ENCODE measurements at places on chromosomes 3 and 15.

DNA sequence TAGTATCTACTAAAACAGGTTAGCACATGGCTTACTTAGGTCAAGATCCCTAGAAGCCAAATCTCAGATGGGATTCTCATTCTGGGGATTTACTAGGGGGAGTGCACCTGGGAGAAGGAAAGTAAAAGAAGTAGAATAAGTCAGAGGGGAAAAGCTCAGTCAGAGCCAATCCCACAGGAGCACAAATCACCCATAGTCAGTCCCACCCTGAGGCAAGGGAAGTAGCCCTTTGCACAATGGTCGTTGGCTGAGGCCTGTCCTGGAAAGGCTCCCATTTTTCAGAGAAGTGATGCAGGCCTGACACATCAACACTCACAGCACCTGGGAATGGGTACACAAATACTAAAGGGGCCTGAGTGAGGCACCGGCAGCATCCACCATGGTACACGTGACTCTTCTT is 39.8 kb downstream of the SST start:
- DNase-seq = no peak

- no peak for DNase-seq
Measured at GRCh38 chr3:49462222-49462621, 7.8 kb upstream of the DAG1 start.

- DNase-seq = no peak
Measured at GRCh38 chr3:190826018-190826417, 36.5 kb downstream of the GMNC start.

GRCh38 chr15:52796753-52797520 is 6.8 kb upstream of the ONECUT1 start:
- no peak for DNase-seq

GRCh38 chr15:89531796-89532537 is 35.6 kb upstream of the RHCG start:
- no peak for DNase-seq

DNA sequence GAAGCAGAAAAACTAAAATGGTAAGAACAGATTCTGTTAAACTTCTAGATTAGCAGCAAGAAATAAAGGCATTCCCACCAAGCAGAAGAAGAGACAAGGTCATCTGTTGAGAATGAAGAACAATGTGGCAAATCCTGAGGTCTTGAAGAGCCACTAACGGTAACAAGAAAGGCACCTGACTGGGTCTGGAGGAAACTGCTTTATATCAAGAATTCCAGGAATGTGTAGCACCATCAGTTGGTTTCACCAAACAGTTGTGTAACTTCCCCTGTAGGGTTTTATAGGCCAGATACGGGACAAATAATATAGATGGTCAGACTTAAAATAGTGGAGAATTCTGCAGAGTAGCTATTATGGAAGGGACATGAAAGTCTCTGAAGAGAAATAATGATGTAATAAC is 57.3 kb downstream of the ACAP2 start:
- DNase-seq = no peak

DNA sequence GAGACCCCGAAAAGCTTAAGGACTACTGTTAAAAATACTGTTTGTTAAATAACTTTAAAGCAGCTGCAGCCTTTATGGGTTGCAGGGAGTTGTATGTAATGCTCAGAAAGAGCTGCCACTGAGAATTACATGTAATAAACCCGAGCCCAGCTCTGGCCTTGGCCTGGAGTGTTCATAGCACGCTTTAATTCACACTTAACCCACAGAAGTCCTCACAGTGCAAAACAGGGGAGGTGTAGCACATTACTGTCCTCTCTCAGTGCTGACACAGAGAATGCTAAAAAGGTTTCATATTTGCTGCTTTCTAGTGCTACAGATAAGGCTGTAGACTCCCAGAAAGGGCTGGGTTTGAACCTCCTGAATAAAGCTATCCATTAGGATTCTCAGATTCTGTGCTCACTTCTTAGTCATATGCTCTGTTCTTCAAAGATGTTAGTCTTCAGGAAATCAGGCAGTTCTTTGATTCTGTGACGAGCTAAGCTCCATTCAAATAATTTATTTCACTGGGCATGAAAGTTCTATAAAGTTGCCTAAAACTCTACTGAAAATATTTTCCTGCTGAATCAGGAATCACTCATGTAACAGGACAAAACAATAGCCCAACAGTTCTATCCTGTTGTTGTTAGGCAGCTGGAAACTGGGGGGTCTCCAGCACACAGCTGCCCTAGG is 108.0 kb downstream of the SENP2 start:
- no peak for DNase-seq

DNA sequence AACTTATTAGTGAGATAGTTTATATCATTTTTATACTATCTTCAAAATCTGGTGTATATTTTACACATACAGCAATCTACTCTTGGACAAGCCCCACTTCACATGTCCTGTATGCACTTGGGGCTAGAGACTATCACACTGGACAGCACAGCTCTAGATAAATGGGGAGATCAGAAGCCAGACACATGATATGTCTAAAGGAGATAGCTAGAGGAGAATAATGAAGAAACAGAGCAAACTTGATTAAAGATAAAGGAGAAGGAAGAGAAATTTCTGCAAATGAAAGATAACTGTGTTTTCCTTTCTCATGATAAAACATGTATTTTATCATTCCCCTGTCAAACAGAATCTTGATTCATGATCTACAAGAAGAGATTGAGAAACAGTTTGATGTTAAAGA is 13.0 kb downstream of the CPA3 start:
- DNase-seq = no peak

GRCh38 chr15:72890043-72890442 is 106.5 kb upstream of the ADPGK start:
- DNase-seq = no peak

DNA sequence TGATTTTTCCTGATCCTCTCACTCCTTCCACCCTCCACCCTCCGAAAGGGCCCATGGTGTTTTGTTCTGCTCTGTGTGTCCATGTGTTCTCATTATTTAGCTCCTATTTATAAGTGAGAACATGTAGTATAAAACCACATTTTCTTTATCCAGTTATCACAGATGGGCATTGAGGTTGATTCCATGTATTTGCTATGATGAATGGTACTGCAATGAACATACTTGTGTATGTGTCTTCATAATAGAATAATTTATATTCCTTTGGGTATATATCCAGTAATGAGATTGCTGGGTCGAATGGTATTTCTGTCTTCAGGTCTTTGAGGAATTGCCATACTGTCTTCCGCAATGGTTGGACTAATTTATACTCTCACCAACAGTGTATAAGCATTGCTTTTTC is 126.0 kb downstream of the IMPG2 start:
- no peak for DNase-seq

- DNase-seq = no peak
Measured at GRCh38 chr15:68414591-68414990, 17.4 kb downstream of the ITGA11 start.

DNA sequence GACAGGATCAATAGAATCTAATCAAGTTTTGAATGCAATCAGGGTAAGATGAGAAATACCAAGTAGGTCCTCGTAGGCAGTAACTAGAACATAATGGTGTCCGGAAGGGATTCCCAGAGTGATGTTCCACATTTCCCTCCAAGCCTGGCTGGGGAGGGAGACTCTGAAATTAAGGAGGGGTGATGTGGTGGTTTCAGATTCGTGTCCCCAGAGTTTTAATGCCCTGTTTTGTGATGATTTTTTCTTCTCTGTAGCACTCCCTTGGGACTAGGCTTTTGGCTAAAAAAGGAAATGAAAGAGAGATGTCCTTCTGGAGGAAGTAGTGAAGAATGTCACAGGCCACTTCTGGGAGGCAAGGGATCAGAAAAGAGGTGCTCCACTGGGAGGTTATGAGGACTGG is 108.3 kb upstream of the CACNA2D3 start:
- DNase-seq = no peak

DNA sequence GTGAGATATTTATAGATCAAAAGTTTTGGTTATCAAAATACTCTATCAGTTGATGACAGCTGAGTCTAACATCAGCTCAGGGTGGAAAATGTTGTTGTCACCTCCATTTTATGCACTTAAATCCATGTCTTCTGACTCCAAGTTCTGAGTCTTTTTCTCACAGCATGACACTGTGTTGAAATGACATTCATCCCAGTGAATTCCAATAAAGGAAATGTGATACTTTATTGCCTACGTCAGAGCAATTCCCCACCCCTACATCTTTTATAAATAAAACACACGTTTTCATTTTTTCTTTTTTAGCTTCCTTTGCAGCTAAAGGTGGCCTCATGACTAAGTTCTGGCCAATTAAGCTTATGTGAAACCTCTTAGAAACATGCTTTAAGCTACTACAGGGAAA is 10.7 kb downstream of the DRD3 start:
- no peak for DNase-seq

DNA sequence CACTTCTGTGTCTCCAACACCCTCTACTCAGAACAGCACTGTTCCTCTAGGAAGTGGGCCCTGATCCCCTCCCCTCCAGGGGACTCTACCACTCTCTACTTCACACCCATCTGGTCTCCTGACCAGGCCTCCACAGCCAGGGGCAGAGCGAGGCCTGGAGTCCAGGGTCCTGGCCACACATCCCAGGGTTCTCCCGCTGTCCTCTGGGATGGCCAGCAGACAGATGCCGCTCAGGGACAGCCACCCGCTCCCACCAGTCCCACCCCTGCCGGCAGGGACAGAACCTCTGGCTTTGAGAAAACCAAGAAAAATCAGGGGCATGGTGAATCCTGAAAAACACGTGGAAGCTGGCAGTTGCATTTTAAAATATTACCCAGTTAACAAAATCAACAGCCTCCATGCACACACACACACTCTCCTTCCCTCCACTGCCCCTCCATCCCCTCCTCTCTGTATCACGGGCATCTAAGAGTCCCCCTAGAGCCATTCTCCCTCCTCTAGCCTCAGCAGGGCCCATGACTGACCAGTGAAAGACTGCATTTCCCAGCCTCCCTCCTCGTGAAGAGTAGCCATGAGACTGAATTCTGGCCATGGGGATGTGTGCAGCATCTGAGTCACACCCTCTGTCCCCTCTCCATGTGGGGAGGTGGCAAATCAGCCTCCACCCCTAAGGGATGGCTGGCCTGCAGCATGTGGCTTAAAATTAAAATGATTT is 32.1 kb upstream of the IQSEC1 start:
- no peak for DNase-seq

GRCh38 chr3:74403307-74403706 is 211.2 kb downstream of the CNTN3 start:
- no peak for DNase-seq

DNA sequence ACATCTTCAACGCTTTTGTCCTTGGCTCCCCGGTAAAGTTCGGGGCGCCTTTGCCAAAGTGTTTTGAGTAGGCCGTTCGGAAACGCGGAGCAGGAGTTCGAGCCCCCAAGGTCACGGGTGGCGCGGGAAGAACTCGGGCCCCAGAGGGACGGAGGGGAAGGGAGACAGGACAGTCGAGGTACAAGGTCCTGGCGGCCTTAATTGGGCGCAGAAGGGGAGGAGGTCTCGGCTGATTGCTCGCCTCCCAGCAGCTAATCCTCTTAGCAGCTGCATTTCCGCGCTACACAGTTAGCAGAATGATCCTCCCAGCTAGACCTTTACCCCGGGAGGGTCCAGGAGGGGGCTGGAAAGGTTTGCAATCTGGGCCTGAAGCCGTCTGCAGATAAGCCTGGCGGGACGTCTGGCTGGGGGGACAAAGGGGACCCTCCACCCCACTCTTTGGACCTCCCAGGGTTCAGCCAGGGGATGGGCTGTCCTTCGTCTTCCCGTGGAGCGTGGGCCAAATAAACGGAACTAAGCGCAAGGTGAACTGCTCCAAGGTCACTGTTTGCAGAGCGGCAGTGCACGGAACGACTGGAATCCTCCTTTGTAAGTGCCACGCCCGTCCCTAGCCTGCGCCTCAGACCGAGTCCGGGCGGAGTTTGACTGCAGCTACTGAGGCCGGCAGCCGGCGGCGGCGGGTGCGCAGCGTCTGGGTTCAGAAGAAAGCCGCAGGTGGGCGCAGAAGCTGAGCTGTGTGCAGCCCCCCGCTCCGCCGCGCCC is 7.2 kb downstream of the EOMES start:
- no peak for DNase-seq

DNA sequence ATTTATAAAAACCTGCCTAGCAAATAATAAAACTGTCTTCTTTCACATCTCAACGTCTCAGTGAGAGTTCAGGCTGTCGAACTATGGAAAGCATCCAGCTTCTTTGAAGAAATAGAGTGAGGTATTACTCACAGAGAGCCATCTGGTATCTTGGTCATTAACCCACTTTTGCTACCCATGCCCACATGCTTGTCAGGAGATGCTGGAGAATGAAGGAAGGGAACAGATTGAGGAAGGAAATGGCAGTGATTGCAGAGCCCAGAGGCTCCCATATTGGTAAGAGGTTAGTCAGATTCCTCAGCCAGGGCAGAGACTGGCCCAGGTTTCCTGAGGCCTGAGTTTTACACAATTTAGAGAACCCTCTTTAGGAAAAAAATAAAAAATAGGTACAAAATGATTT is 119.1 kb downstream of the B3GALNT1 start:
- DNase-seq = no peak

- no peak for DNase-seq
Measured at GRCh38 chr3:174035328-174035886, 637.9 kb downstream of the NLGN1 start.

GRCh38 chr15:23694592-23694991 is 7.5 kb upstream of the NDN start:
- no peak for DNase-seq

GRCh38 chr3:9080163-9080562 is 116.9 kb upstream of the RAD18 start:
- DNase-seq = no peak

- no peak for DNase-seq
Measured at GRCh38 chr15:41836713-41837454, 1.8 kb upstream of the PLA2G4B start.

DNA sequence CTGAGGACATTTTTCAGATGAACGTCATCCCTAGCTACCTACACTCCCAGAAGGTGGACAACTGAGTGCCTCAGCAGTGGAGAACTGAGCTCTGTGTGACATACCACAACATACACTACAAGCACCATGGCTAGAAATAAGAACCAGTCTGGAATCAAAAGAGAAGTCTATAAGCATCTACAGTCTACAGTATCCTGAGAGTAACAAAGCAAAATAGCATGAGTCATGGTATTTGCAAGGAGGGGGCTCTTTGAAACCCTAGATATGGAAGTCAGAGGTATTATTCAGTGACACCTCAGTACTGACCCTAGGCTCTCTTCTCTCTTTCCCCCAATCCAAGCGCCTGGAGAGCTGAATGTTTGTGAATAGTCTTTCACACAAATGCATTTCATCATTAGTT is 87.5 kb downstream of the TNIK start:
- DNase-seq = no peak

- no peak for DNase-seq
Measured at GRCh38 chr3:106826791-106827311, 550.4 kb upstream of the CCDC54 start.

GRCh38 chr3:126341755-126342150 is 15.5 kb downstream of the KLF15 start:
- DNase-seq = no peak

DNA sequence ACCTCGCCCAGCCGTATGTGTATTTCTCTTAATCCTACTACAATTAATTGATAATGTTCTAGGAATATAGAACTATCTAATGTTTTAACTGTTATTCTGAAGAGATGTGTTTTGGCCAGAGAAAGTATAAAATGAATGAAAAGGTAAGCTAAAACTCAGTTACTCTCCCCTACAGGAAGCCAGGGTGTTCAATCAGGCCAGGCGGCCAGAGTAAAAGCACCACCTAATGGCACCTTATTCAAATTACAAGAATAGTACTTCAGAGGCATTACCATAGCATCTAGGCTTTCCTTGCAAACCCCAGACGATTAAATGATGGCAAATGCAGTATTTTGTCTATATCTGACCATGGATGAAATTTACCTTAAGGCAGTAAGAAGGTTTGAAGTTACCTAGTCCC is 10.4 kb downstream of the SLC12A8 start:
- DNase-seq = no peak

- DNase-seq = no peak
Measured at GRCh38 chr15:62752657-62753517, 289.7 kb upstream of the TPM1 start.

GRCh38 chr3:158777161-158777873 is 24.5 kb upstream of the MFSD1 start:
- DNase-seq = no peak

Measured in activated naive CD4-positive, alpha-beta T cell (primary cell).